Dermis blood vessel endothelial cell (primary cell): ENCODE measurements at places on chromosomes 2 and 18.

DNA sequence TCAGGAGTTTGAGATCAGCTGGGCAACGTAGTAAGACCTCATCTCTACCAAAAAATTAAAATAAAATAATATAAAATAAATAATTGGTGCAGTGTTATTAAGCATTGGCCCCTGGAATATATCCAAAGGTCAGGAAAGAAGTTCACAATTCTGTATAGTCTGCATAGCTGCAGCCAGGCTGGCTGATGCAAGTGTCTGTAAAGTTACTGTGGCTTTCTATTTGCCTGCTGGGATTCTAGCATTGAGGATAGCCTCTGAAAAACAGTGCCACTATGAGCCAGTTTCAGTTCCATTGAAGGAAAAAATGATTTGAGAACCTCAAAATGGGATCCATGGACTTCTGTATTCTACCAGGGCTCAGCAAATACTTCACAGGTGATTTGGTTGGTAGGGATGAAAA lies 208.6 kb downstream of the PARD3B start:
- no peak for DNase-seq

- DNase-seq, result peak; percentile 29
These were observed 50.5 kb upstream of the TSPYL6 start for GRCh38 chr2:54306556-54306955.

DNA sequence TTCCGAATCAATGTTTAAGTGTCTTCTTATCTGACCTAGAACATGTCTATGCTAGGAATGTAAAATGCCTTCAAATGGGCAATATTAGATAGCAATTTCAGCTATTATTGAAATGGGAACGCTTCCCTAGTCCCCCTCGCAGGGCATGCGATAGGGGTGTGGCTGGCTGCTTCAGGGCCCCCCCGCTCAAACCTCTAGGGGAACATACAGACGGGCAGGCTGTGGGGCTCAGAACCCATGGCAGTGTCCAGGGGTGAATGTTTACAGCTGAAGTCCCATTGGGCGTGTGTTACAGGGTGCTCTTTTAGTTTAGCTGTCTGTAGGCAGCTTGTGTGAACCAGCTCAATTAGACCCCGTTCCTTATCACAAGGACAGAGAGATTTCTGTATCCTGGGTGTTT lies 315.9 kb downstream of the DSEL start:
- no peak for DNase-seq

- no peak for DNase-seq
These were observed 360.5 kb upstream of the NT5C1B start for GRCh38 chr2:18949871-18950270.

- no peak for DNase-seq
These were observed 188.7 kb downstream of the FTCDNL1 start for GRCh38 chr2:199662255-199662654.

- DNase-seq, result no peak
These were observed 41.0 kb downstream of the DTNB start for GRCh38 chr2:25632396-25632795.

GRCh38 chr2:239196474-239197021 lies 204.3 kb downstream of the HDAC4 start:
- no peak for DNase-seq

DNA sequence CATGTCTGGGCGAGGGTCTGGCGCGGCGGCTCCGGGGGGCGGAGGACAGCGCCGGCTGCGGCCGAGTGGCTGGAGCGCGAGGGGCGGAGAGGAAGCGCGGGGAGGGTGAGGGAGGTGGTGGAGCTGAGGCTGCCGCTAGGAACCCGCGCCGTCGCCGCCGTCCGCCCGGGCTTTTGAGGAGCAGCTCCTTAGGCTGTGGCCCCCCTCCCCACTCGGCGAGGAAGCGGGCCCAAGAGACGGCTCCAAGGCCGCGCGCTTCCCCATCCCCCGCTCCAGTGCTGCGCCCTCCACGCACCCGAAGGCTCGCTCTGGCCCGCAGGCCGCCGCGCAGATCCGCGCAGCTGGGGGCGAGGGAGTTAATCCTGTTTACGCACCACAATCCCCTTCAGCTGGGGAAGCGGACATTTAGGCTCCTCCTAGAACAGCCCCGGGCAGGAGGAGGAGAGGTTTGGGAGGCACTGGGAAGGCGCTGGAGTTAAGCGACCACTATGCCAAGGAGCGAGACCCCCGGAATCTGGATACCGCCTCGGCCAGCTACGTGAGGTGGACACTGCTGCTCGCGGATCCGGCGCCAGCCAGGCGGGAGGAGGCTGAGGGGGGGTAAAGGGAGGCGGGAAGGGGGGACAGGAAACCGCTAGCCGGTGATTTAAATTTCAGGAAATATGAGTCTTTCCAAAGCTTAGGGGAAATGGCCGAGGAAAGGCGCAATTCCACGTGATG lies at the start of gene CNRIP1:
Gene CNRIP1 (minus strand): TSS at position 552 of the 720 bp plus-strand sequence. CDS start 549 bp downstream, at position 3.
- DNase-seq, result peak; percentile 92

DNA sequence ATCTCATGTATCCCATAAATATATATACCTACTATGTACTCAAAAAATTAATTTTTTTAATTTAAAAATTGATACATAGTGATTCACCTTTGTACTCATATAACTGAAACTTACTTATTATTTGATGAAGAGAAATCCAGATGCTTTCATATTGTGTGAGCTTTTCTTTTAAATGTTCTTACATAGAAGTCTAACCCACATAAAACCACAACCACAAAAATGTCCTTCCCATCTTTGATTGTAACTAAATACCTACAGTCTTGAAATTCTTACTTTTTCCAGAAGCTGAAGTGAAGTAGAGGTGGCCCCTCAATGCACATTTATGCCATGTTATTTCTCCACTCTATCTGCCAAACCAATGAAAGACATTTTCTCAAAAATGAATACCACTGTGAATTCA lies 117.9 kb upstream of the COL5A2 start:
- no peak for DNase-seq

DNA sequence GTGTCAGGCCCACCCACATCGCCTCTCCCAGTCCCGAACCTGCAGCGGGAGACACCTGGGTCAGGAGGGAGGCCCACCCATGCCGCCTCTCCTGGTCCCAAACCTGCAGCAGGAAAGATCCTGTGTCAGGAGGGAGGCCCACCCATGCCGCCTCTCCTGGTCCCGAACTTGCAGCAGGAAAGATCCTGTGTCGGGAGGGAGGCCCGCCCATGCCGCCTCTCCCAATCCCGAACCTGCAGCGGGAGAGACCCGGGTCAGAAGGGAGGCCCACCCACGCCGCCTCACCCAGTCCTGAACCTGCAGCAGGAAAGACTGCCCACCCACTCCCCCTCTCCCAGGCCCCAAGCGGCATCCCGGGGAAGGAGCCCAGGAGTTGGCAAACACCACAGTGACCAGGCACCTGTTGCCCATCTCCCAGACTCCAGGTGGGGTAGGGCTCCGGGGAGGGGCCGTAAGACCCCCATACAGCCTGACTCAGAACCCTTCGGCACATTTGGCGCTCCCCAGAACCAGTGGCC lies 7.8 kb downstream of the SLC66A2 start:
- no peak for DNase-seq

- DNase-seq, result peak; percentile 87
These were observed 76.5 kb downstream of the ZNF521 start for GRCh38 chr18:25275412-25276001.

DNA sequence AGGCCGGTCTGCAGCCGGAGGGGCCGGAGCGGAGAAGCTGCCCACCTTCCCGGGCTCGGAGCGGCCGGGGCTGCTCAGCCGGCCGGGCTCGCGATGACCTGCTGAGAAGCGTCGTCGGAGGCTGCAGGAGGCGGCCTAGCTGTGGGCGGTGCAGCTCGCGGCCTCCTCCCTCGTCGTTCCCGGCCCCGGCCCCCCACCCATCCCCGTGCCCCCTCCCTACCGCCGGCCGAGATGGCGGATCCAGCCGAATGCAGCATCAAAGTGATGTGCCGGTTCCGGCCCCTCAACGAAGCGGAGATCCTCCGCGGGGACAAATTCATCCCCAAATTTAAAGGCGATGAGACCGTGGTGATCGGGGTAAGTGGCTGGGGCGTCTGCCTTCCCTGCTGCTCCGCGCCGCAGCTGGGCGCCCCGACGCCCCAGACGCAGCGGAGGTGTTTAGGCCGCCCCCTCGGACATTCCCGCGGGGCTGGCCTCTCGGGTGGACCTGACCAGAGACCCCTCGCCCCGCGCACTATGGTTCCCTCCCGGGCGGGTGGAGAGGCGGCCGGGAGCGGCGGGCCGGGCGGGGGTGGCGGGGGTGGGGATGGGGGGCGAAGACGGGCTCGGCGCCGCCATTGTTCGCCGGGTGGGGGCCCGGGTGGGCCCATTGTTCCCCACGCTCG lies 492 bp downstream of the KIF5C start:
- DNase-seq, result no peak

- peak; percentile 45 for DNase-seq
These were observed 188.1 kb downstream of the FMNL2 start for GRCh38 chr2:152523091-152523490.

DNA sequence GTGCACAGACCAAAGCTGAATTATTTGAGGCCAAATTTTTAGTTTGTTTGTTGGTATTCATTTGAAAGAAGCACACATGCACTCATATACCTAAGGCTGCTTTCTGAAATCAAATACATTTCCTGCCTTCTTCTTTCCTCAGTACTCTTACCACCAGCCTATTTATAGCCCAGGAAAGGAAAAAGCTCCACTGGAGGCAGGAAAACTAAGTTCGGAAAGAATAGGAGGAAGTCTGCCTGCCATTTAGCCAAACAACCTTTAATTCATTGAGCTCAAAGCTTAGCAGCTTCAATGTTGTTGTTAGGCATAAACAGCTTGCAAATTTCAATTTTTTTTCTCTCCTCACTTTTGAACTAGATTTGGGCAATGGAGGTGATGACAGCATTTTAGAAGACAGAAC lies 40.4 kb upstream of the RASGRP3 start:
- peak; percentile 87 for DNase-seq

- no peak for DNase-seq
These were observed 13.7 kb downstream of the COL5A2 start for GRCh38 chr2:189165656-189166380.
